Activated CD8-positive, alpha-beta T cell treated with anti-CD3 and anti-CD28 coated beads for 36 hours (primary cell): ENCODE measurements at places on chromosomes 11 and 22. TPM values are rescaled to one million over a fixed set of nuclear protein-coding genes. Genes with fewer than 3 reads are reported as not detected.

OR52B4 gene
- total RNA-seq: not detected

OR52E8 gene
- total RNA-seq: not detected

DNA sequence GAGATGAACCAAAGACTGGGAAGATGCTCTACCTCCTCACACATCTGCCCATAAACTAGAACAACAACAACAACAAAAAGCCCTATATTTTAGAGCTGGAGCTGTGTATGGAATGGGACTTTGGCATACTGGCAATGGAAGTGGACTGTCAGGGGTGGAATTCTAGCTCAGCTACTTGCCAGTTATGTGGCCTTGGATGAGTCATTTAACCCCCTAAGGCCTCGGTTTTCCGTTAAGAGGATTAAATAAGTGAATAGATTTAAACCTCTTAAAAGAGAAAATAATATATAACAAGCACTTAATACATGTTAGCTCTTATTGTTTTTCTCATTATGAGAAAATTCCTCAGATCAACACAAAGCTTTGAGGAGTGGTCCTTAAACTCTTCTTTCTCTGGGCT is 195.0 kb downstream of the KIF18A start:
- DNase-seq: no peak

- no peak for DNase-seq
Measured at GRCh38 chr11:62195945-62196344, 5.9 kb downstream of the SCGB1D1 start.

GRCh38 chr22:46049726-46050450 is 72.9 kb upstream of the WNT7B start:
- no peak for DNase-seq

DNA sequence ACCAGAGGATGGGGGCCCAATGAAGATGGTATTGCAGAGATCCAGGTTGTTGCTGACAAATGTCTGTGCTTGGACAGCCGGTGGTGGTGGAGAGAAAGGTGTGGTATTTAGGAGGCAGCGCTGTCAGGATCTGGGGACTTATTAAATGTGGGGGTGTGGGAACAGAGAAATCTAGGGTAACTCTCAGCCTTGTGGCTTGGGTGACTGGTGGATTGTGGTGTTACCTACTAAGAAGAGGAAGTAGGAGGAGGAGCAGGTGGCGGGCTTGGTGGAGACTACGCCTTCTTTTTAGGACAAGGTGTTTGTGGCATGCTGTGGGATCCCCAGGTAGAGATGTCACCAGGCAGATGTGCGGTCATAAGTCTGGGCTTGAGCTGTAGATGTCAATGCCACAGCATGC is 144.0 kb downstream of the GRIK4 start:
- no peak for DNase-seq
